ENCODE measurements at places on chromosomes 13 and 19.

GRCh38 chr19:1933244-1933643, 7.7 kb upstream of the CSNK1G2 start:
- DNase-seq: no peak

DNA sequence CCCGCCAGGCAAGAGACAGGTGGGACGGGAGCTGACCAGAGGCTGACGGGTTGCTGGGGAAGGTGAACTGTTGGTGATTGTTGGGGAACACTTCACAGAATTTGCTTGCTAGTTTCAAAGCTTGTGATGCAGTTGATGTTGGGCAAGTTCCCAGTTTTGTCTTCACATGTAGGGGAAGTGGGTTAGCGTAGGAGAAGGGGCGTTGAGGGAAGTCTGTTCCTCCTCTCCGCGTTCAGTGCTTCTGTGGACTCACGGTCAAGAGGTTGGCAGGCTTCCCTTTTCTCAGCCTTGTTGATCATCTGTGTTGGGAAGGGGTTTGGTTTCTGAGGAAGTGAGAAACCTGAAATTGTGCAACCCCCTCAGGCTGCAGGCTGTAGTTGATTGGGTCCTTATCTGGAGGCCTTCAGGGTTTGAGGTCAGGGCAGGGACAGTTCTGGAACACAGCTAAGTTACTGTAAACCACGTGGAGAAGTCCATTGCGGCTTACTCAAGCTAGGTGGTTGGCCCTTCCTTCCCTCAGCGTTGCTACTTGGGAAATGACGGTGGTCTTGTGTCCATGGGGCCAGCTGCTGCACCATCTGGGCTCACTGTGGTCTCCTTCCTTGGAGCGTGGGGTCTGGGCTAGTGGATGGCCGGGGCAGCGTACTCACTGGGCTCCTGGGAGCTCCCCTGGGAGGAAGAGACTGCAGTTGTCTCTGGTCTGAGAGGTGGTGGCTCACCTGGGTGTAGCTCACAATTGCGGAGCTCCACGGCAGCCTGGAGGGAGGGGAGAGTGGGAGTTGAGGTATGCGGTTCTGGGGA, 7.5 kb downstream of the RPS9 start:
- no peak for DNase-seq

GRCh38 chr13:51834581-51835171, 10.3 kb downstream of the TMEM272 start:
- DNase-seq: no peak

- no peak for DNase-seq
These were observed 20.1 kb upstream of the N4BP2L1 start for GRCh38 chr13:32447894-32448623.

GRCh38 chr19:35320065-35320713, 8.8 kb upstream of the CD22 start:
- DNase-seq: no peak

DNA sequence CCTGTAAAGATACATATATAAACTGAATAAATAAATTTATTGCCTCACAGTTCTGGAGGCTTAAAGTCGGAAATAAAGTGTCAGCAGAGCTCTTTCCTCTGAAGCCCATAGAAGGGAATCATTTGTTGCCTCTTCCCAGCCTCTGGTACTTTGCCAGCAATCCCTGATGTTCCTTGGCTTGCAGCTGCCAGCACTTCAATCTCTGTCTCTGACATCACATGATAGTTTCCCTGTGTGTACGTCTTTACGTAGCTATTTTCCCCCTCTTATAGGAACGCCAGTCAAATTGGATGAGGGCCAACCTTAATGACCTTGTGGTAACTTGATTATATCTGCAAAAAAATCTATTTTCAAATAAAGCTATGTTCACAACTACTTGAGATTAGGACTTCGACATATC, 250.9 kb downstream of the LIG4 start:
- DNase-seq: no peak

- no peak for DNase-seq
These were observed 9.1 kb downstream of the FEM1A start for GRCh38 chr19:4800591-4801081.

DNA sequence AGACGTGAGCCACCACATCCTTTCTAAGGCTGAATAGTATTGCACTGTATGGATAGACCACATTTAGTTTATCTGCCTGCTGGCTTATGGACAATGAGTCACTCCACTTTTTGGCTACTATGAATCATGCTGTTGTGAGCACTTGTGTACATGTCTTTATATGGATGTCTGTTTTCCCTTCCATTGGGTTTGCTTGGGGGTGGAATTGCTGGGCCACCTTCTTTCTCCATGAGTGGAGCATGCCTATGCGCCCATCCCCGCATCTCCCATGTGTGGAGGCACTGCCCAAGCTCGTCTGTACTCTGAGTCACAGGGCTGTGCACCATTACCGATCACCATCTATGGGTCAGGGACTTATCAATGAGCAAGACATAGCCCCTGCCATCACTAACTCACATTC, 127.2 kb upstream of the GJB6 start:
- peak; percentile 15 for DNase-seq

GRCh38 chr19:33613620-33614000, 8.1 kb upstream of the CHST8 start:
- no peak for DNase-seq

DNA sequence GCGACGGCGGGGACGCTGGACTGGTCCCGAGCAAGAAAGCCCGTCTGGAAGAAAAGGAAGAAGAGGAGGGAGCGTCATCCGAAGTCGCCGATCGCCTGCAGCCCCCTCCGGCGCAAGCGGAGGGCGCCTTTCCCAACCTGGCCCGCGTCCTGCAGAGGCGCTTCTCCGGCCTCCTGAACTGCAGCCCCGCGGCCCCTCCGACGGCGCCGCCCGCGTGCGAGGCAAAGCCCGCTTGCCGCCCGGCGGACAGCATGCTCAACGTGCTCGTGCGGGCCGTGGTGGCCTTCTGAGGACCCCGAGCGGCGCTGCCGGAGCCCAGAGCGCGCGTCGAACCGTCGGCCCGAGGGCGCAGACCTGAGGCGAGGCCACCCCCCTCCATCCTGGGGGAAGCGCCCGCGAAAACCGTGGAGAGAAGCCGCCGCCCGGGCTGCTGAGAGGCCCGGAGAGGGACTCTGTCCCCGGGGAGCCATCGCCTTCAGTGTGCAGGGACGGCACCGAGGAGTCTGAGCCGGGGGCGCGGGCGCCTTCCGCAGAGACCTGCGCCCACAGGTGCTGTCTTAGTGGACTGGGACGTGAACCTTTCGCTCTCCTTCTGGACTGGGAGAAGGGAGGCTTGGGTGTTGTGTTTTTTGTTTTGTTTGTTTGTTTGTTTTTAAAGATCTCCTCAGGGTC, 3.5 kb downstream of the IER2 start:
- DNase-seq: no peak

GRCh38 chr13:109595471-109595870, 190.9 kb downstream of the IRS2 start:
- DNase-seq: no peak

GRCh38 chr13:103598671-103599070, 532.5 kb upstream of the SLC10A2 start:
- no peak for DNase-seq

GRCh38 chr13:83935566-83935965, 53.3 kb upstream of the SLITRK1 start:
- no peak for DNase-seq

GRCh38 chr13:43579321-43579720, 207.5 kb downstream of the ENOX1 start:
- no peak for DNase-seq

- DNase-seq: no peak
These were observed 491.3 kb upstream of the KLF12 start for GRCh38 chr13:74625541-74625940.

- no peak for DNase-seq
These were observed 15.8 kb upstream of the ZNF8 start for GRCh38 chr19:58262922-58263296.

DNA sequence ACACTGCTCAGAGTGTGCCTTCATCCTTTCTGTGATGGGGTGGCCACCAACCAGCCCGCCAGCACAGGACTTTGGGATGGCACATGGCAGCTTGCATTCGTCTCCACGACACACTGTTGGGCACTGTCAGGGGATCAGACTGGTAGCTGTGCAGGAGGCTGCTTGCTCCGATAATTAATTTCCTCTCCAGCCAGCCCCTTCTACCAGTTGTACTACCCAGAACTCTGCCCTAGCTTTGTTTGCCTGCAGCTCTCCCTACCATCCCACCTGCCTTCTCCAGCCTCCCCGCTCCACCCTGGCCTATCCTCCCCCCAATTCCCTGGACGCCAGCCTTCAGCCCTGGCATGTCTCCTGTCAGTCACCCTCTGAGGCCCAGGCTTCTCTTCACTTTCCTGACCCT, 228.3 kb downstream of the TSHZ3 start:
- DNase-seq: no peak

- no peak for DNase-seq
These were observed 125.0 kb downstream of the IER2 start for GRCh38 chr19:13275016-13275722.

- DNase-seq: peak; percentile 11
These were observed 53.4 kb downstream of the PDS5B start for GRCh38 chr13:32639502-32640105.

- peak; percentile 15 for DNase-seq
These were observed 5.0 kb downstream of the ZSCAN5A start for GRCh38 chr19:56309511-56310185.

GRCh38 chr19:11024259-11024658, 63.4 kb downstream of the SMARCA4 start:
- no peak for DNase-seq

- no peak for DNase-seq
These were observed at the start of gene SMIM44 for GRCh38 chr19:3483226-3483628. SMIM44 (minus strand) TSS chr19:3483441; CDS start chr19:3483403, 38 bp downstream.
